ENCODE measurements at places on chromosomes 2 and 18.

GRCh38 chr18:22541232-22541631 is 123.5 kb upstream of the CTAGE1 start:
- DNase-seq: no peak

GRCh38 chr2:120831891-120832290 is 96.2 kb downstream of the GLI2 start:
- DNase-seq: no peak

DNA sequence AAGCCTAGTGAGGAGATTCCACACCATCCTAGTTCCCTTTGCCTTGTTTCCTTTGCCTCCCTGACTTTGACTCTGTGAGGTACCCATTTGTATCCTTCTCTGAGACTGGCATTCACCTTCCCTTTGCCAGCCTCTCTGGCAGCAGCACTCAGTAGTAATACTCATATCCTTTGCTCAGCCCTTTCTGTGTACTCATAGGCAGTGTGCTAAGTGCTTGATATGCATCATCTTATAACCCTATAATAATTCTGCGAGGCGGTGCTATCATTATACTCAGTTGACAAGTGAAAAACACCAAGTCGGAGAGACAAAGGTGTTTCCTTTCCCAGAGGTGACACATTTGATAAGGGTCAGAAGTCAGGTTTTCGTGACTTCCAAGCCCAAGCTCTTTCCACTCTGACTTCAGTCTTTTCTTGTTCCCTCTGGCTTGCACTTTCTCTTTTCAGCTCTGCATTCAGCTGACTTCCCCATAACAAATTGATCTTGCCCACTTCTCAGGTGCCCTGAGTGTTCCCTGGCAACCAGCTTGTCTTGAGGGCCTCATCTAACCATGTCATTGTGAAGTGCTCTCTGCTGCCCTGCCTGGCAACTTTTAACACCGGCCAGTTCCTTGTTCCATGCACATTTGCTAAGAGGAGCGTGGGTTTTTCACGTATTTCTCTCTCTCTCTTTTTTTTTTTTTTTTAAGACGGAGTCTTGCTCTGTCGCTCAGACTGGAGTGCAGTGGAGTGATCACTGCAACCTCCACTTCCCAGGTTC is 94.5 kb upstream of the UPP2 start:
- DNase-seq: no peak

GRCh38 chr2:109429567-109430328 is 184.0 kb downstream of the SEPTIN10 start:
- no peak for DNase-seq

DNA sequence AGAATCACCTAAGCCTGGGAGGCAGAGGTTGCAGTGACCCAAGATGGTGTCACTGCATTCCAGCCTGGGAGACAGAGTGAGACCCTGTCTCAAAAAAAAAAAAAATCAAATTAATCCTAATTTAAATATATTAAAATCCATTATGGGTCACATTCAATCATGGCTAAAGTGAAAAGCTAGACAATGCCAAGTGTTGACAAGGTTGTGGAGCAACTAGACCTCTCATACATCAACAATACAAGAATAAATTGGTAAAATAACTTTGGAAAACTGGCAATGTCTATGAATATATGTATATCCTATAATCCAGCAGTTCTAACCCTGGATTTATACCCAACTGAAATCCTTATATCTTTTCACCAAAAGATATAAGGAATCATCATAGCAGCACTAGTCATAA is 23.4 kb upstream of the ATL2 start:
- no peak for DNase-seq

DNA sequence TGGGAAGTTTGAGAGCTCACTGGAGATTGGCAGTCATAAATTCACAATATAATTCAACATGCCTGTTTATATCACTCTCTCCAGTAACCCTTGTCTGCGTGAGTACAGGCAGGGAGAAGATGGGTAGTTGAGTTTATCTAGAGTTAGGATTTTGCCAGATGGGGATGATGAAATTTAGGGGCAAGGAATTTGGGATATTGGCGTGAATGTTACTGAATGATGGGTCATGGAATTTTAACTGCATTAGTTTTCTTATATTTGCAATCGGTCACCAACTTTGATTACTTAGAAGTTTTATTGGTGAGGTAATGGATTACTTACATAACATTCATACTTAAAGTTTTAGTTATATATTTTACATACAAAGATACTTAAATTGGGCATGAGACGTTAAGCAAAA is 35.1 kb downstream of the SANBR start:
- no peak for DNase-seq

- no peak for DNase-seq
Observed at GRCh38 chr2:145140658-145141057, 620.7 kb upstream of the ZEB2 start.

GRCh38 chr2:236849508-236849907 is 236.2 kb upstream of the COPS8 start:
- no peak for DNase-seq

- no peak for DNase-seq
Observed at GRCh38 chr2:10873790-10874437, 37.8 kb upstream of the KCNF1 start.

GRCh38 chr2:181483876-181484275 is 26.7 kb downstream of the ITGA4 start:
- DNase-seq: no peak

DNA sequence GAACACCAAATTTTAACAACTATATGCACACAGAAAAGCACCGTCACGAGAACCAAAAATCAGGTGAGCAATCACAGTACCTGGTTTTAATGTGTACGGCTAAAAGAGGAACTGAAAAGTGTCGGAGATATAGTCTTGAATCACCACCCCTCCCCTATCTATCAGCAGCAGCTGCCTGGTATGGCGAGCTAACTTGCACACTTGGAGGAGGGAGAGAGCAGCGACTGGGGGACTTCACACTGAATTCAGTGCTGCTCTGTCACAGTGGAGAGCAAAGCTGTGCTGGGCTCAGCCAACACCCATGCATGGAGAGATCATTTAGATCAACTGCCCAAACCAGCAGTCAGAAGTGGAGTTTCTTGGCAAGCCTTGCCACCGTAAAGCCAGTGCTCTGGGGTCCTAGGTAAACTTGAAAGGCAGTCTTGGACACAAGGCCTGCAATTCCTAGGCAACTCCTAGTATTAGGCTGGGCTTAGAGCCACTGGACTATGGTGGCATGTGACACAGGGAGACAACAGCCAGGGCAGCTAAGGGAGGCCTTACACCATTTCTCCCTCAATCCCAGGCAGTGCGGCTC is 89.2 kb upstream of the CD226 start:
- no peak for DNase-seq

- DNase-seq: no peak
Observed at GRCh38 chr2:40101131-40101575, 322.1 kb upstream of the THUMPD2 start.

- DNase-seq: no peak
Observed at GRCh38 chr2:20377741-20378140, 27.1 kb upstream of the PUM2 start.

GRCh38 chr2:34736482-34736881 is 1137.4 kb upstream of the FAM98A start:
- no peak for DNase-seq

All from stimulated activated CD8-positive, alpha-beta memory T cell treated with anti-CD3 and anti-CD28 coated beads, Interleukin-4, amount 100 ng/mL, for 1 hour (primary cell).